Activated CD4-positive, alpha-beta T cell treated with anti-CD3 and anti-CD28 coated beads for 36 hours (primary cell): ENCODE measurements at places on chromosomes 5 and 9. TPM values are rescaled to one million over a fixed set of nuclear protein-coding genes. Genes with fewer than 3 reads are reported as not detected.

- no peak for DNase-seq
Measured at GRCh38 chr5:125501396-125501795, 755.0 kb upstream of the ZNF608 start.

DNA sequence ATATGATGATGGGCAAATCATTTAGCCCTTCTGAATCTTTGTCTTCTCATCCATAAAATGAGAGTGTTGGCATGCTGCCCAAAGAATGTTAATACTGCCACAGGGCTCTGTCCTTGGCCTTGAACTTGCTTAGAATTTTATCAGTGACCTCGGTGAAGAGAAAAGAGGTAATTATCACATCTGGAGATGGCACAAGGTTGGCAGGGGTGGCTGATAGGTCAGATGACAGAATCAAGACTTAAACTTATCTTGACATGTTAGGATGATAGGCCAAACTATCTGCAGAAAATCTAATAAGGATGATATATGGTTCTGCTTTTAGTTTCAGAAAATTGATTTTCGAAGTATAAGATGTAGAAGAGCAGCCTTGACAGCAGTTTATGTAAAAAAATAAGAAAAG lies 599.1 kb upstream of the CLINT1 start:
- no peak for DNase-seq

DNA sequence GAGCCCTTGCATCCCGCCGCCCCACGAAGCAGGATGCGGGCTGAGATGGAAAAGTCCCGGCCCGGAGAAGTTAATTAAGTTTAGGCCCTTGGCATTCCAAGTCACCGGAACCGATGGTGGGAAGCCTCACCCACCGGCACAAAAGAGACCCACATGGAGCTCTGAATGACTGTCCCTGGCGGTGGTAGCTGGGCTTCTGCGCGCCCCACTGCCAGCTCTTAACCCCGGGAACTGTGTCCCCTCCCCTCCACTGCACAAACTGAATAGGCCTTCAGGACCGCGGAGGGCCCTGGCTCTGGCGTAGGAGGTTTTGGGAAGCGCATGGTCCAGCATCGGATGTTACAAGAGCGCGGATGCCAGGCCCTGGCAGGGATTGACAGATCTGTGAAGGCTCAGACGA lies 291.1 kb upstream of the TUT7 start:
- DNase-seq: no peak

Gene TAF11L10
- not detected for total RNA-seq

- DNase-seq: no peak
Measured at GRCh38 chr9:134986957-134987356, 69.2 kb upstream of the FCN1 start.

GRCh38 chr9:122091682-122092592 lies 1.2 kb downstream of the TTLL11 start:
- DNase-seq: peak; percentile 13

DNA sequence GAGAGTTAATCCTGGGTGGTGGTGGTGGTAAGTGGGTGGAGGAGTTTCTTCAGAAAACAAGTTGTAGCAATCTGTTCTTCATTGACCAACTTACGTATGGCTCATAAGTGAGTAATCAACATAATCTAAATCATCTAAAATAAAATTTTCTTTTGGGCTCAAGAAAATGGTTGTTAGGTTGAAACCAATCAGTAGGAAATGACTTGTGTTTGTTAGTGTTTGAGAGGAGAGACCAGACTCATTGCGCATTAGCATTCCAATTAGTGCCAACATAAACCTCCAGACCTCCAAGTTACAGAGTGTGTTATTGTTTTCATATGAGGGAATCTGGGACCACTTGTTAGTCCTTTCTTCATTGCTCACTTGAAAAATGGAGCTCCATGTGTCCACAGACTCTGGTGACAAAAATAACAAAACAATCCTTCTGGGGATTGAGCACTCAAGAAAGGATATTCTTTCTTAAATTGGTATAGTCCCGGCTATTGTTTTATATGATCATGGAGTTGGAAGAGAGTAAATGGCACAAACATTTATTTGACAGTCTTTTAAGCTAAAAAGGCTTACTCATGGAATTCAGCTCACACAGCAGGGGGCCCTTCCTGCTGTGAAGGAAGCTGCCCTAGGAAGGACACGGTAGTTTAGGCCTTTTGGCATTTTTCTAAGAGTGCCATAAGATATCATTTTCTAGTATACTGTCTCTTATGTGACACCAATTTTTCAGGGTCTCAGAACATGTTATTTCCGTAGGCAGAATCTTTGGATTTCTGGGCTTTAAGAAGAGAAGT lies 441.1 kb downstream of the EBF1 start:
- DNase-seq: no peak

GRCh38 chr9:121222524-121223171 lies 21.0 kb upstream of the RAB14 start:
- no peak for DNase-seq

DNA sequence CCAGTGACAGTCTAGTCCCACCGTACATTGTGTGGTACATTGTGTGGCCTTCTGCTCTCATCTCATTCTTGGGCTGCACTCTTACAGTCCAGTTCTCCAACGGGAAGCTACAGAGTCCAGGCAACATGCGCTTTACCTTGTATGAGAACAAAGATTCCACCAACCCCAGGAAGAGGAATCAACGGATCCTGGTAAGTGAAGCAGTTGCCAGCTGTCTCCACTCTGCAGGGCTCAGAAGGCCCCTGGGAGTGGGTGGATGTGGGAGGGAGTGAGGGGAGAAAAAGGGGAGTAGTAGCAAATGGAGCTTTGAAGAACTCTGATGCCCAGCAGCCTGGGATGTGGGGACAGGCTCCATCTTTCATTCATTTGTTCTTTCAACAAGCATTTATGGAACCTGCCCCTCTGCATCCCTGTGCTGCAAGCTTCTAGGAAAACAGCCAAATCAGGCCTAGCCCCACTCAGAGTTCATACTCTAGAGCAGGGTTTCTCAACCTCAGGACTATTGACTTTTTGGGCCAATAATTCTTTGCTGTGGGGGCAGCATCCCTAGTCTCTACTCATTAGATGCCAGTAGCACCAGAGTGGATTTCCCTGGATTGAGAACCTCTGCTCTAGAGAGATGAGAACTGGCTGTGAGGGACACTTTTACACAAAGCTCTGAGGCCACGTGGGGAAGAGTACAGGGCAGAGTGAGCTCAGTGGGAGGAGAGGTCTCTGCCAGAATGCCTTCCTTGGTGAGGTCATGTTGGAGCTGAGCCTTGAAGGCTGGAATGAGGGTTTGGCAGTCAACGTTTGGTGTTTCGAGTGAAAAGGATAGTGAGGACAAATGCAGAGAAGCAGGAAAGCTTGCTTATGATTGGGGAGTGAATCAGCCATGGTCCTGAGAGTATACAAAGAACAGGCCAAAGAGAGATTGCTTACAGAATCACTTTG lies 1.1 kb downstream of the POLR1E start:
- no peak for DNase-seq

- no peak for DNase-seq
Measured at GRCh38 chr9:81669866-81670265, 19.5 kb downstream of the TLE1 start.

Gene TERT
- 11.9 TPM for total RNA-seq

GRCh38 chr9:128383791-128384190 lies 12.6 kb downstream of the URM1 start:
- no peak for DNase-seq

DNA sequence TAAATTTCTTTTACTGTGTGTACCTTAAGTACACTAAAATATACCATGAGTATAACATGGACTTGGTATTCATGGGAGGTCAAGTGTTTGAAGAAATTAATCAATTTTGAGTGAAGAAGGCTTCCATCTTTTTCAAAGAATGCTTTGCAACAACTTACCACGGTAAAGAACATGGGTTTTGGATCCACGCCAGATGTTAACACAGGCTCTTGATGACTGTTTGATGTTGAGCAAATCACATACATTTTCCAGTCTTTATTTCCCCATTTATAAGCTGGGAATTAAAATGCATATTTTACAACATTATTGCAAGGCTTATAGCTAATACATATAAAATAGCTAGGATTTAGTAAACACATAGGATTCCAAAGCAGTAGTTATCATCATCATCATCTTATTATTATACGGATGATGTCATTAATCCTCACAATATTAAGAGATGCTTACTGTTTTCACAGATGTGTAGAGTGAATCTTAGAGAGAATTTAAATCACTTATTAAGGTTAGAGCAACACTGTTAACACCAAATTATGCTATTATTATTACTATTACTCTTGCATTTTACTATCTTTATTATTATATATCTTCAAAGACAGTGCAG lies 362.0 kb downstream of the PRELID2 start:
- no peak for DNase-seq

- DNase-seq: no peak
Measured at GRCh38 chr9:33139421-33140228, 27.5 kb downstream of the B4GALT1 start.
